ENCODE measurements at places on chromosomes 3 and 15. TPM values are rescaled to one million over a fixed set of nuclear protein-coding genes. Genes with fewer than 3 reads are reported as not detected.

ZNF774 gene
- total RNA-seq: 0.07 TPM

CFAP20DC gene
- 1.3 TPM for total RNA-seq

ATP2B2 gene
- not detected for total RNA-seq

GRIP2 gene
- not detected for total RNA-seq

TCF12 gene
- 63.6 TPM for total RNA-seq

EPB42 gene
- not detected for total RNA-seq

MKRN2OS gene
- not detected for total RNA-seq

MITF gene
- total RNA-seq: 4.7 TPM

LRRC2 gene
- total RNA-seq: 0.10 TPM

IL17RC gene
- total RNA-seq: 14.8 TPM

LPP gene
- 14.2 TPM for total RNA-seq

SRPRB gene
- 173 TPM for total RNA-seq

CP gene
- total RNA-seq: not detected

PROS1 gene
- 5.4 TPM for total RNA-seq

SEMA5B gene
- not detected for total RNA-seq

ZIC4 gene
- 2.2 TPM for total RNA-seq

TJP1 gene
- total RNA-seq: 56.9 TPM

CATSPER2 gene
- total RNA-seq: 0.52 TPM

CFAP91 gene
- 0.47 TPM for total RNA-seq

GPR15 gene
- not detected for total RNA-seq

EPHA6 gene
- 0.30 TPM for total RNA-seq

GRM2 gene
- total RNA-seq: not detected

BBX gene
- total RNA-seq: 18.8 TPM

DHX36 gene
- 30.8 TPM for total RNA-seq

RHCG gene
- total RNA-seq: not detected

HEXA gene
- total RNA-seq: 153 TPM

SPSB4 gene
- total RNA-seq: 0.23 TPM

LXN gene
- total RNA-seq: not detected

MAGEL2 gene
- total RNA-seq: not detected

FANCD2 gene
- 7.1 TPM for total RNA-seq

TUSC7 gene
- total RNA-seq: not detected

GOLGA8S gene
- not detected for total RNA-seq

All from MG63 (cell line).